AG20443 (cell line): ENCODE measurements at places on chromosomes 11 and 22.

GRCh38 chr11:47908198-47908597 lies 60.0 kb upstream of the NUP160 start:
- no peak for DNase-seq

GRCh38 chr11:84645988-84646694 lies 981.0 kb downstream of the DLG2 start:
- no peak for DNase-seq

GRCh38 chr11:10294290-10294953 lies 403 bp upstream of the SBF2 start:
- DNase-seq, result peak; percentile 65

DNA sequence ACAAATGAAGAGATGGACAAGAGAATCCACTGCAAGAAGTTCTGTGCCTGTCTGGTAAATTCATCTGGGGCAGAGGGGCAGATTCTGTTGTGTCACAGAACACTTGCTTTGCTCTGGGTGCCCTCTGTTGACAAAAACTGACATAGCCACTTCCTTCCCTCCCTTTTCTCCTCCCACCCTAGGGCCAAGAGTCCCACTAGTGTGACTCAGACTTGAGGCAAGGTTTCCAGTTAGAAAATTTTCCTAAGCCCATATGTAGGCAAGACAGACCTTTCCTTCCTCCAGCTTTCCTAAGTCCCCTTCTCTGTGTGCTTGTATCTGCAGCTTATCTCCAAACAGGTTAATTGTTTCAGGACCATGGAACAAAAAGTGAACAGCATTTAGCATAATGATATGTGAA lies 106.8 kb downstream of the RBFOX2 start:
- peak; percentile 82 for DNase-seq

DNA sequence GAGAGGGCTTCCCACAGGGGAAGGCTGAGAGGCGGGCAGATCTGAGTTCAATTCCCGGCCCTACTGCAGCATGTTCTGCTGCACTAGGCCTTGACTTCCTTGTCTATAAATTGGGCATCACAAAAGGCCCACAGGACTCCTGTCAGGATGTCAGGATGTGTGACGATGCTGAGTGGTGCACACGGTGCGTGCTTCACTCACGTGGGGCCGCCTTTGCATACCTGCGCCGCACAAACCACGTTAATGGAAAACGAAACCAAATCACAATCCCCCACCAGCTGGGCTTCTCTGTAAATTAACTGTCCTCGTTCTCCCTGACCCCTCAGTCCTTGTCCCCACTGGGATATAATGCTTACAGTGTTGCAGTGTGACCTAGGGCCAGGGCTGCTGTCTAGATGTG lies 32.3 kb upstream of the TSPAN18 start:
- DNase-seq, result no peak

DNA sequence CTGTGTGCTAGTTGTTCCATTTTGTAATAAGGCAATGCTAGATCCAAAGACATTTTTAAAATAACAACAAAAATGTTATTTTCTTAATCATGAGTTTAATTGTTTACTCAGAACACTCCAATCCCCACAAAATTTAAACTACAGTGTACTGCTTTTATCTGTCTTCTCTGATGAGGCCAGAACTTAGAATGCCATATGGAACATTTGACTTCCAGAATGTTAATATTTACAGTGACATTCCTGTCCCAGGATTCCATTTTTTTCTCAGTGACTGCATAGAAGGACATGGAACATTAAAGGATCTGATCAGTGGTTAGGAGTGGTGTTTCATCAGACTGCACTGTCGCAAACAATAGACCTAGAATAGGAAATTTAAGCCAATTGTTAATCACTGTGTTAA lies 494.9 kb upstream of the ARHGAP42 start:
- no peak for DNase-seq

DNA sequence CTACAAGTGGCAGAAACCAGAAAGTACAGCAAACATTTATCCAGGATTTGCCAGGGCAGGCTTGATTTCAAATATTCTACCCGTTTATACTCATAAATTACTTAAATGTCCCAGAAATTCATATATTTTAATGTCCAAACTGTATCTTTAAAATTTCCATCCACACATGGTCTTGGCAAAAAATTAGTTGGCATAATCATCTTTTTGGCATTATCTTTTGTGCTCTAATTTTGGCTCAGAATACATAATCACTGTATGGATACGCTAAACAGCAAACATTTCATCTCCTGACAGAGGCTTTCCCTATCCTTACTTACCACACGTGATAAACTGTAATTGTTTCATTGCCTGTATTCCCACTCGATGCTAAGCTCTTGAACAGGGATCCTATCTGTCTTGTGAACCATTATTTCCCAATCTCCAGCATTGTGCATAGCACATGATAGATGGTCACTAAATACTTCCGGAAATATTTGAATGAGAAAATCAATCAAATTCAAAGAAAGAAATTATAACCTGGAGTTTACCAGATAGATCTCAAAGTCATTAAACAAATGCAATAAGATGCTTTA lies 64.2 kb downstream of the CADM1 start:
- DNase-seq, result no peak

DNA sequence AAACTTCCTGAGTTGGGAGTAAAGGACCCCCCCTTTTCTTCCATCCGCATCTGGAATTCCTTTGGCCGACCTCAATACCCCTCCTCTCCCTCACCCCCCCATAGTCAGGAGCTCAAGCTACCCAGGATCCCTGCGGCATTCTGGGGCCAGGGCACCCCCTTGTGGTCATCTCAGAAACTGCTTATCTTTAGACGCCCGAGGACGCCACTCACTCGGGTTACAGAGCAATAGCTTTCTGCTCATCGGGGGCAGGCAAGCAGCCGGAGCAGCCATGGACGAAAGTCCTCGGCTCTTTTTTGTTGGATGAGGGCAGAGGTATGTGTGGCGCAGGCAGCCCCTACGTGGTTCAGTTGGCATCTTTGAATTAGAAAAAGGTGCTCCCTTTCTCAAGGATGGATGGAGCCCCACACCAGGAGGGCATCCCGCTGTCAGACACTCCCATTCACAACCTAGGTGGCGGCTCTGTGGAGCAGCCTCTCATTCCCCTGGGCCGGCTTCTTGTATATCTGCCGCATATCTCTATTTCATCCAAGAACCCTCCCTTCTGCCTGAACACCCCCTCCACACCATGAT lies 2.3 kb downstream of the C1QTNF5 start:
- peak; percentile 84 for DNase-seq

- peak; percentile 45 for DNase-seq
Observed at GRCh38 chr11:71252770-71253730, 673 bp upstream of the SHANK2 start.

- no peak for DNase-seq
Observed at GRCh38 chr11:19013181-19013857, 47.2 kb downstream of the MRGPRX2 start.

GRCh38 chr11:125892071-125892470 lies 4.6 kb downstream of the HYLS1 start:
- no peak for DNase-seq

- DNase-seq, result no peak
Observed at GRCh38 chr11:22234743-22235142, 41.9 kb downstream of the ANO5 start.

DNA sequence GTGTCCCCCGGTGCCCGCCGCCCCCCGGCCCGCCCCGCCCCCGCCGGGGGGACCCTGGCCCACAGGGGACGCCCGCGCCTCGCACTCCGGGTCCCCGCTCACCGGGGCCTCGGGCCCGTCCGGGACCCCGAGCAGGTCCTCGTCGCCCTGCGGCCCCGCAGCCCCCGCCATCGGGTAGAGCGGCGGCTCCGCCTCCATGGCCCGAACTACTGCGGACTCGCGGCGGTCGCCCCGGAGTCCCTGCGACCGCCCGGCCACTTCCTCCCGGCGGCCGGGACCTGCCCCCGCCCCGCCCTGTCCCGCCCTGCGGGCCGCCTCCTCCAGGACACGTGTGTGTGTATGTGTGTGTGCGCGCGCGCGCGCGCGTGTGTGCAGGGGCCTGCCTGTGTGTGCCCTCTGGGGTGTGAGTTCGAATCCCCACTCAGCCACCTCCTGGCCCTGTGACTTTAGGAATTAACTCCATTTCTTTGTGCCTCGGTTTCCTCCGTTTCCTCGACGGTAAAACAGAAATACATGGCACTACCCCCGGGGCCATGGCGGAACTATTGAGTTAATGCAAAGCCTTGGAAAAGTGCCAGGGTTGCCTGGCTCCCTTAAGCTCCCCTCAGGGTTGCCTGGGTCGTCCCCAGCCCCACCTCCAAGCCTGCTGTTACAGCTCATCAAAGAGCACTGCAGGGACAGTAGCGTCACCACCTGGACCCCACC lies at the start of gene UNC93B1:
Gene UNC93B1 (minus strand): TSS at position 252 of the 705 bp plus-strand sequence. CDS start 54 bp downstream, at position 198.
- DNase-seq, result peak; percentile 94

GRCh38 chr22:21855676-21856075 lies 11.8 kb downstream of the MAPK1 start:
- no peak for DNase-seq

GRCh38 chr22:19663821-19664355 lies 50.4 kb upstream of the SEPTIN5 start:
- DNase-seq, result peak; percentile 62

- DNase-seq, result no peak
Observed at GRCh38 chr22:38853196-38853651, 9.4 kb upstream of the NPTXR start.

- DNase-seq, result no peak
Observed at GRCh38 chr22:22366537-22366936, 122.0 kb downstream of the VPREB1 start.

DNA sequence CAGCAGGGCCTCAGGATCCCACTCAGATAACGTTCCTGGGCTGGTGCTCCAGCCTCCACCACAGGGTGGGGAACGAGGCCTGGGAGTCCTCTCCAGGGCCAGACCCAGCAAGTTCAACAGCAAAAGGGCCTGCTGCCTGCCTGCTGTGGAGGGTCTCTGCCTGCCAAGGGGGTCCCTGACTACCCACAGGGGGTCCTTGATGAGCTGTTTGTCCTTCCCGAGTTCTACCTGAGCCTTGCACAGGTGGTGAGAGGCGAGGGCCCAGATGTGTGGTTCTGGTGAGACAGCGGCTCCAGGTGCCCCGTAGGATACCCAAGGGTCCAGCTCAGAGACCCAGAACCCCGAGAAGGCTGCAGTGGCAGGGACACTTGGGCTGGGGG lies 4.4 kb downstream of the DUSP8 start:
- DNase-seq, result no peak

GRCh38 chr11:10450462-10451425 lies 4.3 kb upstream of the AMPD3 start:
- peak; percentile 68 for DNase-seq

GRCh38 chr22:22681221-22681739 lies 36.9 kb downstream of the GGTLC2 start:
- DNase-seq, result peak; percentile 23

- no peak for DNase-seq
Observed at GRCh38 chr22:34294476-34294875, 374.2 kb upstream of the LARGE1 start.

- no peak for DNase-seq
Observed at GRCh38 chr11:126595560-126595959, 240.1 kb downstream of the ST3GAL4 start.

DNA sequence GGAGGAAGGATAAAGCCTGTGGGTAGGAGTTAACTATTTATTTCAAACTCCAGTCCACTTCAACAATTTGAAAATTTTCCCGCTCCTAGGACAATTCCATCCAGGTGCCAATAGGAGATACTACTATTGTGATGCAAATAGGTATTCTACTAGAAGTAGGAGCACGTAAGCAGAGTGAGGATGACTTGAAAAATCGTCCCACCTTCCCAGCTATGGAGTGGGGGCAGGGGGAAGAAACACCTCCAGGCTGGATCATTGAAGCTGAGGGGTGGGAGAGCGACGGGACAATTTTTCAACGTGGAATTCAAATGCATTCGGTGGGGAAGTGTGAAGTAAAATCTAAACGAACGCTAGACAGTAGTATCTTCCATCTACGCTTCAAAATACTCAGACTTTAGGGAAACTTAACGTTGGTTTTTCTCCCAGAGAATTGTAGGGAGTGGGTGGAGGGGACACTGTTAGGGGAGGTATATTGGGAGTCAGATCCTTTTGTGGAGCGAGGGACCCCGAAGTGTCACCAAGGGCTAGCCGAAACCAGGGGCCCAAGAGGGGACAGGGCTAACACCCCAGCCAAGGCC lies 523 bp upstream of the ARHGAP42 start:
- DNase-seq, result no peak

- no peak for DNase-seq
Observed at GRCh38 chr11:63841554-63841953, 2.6 kb downstream of the MARK2 start.

DNA sequence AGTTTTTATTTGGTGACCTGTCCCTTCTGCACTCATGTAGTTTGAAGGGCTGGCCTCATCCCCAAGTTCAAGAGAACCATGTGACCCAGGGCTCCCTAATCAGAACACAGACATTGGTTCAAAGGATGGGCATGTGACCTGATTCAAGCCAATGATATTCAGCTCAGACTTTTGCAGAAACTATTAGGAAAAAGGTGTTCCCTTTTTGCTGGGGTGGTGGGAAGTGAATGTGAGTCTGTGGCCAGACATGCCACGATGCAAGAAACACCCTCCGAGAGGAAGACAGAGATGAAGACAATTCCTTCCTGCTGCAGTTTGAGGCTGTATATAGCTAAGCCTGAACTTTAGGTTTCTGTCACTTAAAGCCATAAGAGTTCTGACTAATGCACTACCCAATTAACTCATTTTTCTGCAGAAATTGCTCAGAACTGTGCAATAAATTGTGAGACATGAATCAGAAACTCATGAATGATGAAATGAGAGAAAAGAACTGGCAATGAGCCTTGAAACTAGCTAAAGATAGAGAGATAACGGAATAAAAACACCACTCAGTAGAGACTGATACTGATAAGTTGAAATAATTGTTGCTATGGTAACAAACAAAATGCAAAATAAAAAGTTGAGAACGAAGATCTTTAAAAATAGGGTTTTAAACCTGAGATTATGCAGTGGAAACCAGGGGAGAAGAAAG lies 9.2 kb upstream of the MAPK1 start:
- DNase-seq, result peak; percentile 25

GRCh38 chr11:120615391-120615790 lies 103.8 kb downstream of the GRIK4 start:
- no peak for DNase-seq

DNA sequence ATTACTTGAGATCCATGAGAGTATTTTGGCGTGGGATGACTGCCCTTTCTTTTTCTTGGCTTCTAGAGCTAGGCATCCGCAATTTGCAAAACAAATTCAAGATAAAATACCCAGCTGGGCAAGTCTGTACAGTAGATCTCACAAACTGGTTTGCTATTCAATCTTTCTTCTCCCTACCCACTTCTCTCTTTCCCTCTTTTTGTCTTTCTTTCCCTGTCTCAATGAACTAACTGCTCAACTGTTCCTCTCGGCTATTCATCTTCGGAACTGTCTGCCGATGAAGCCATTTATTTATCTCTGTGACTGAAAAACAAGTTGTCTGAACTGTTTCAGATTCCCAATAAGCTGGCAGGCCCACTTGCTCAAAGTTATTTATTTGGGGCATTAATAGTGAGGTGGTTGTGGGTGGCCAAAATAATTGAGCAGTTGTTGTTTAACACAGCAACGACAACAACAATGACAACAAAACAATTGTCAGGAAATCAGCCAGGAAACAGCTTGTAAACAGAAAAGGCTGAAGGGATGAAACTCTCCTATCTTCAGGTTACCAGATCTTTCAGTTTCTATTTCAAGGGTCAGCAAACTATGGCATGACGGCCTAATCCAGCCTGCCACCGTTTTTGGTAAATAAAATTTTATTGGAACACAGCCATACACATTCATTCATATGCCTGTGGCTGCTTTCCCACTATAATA lies 76.0 kb upstream of the MTMR2 start:
- no peak for DNase-seq

- no peak for DNase-seq
Observed at GRCh38 chr11:112728716-112729115, 232.5 kb upstream of the NCAM1 start.
